HFFc6 (cell line): ENCODE measurements at places on chromosomes 1 and 21. TPM values are rescaled to one million over a fixed set of nuclear protein-coding genes. Genes with fewer than 3 reads are reported as not detected.

Gene REG4
- total RNA-seq, result not detected in 3 replicates

Gene PAPPA2
- 0.36 to 1.5 TPM (median 0.80 TPM) in 3 replicates for total RNA-seq

Gene HEYL
- not detected in 2 replicates for total RNA-seq

- DNase-seq, result peak; percentile 62
Observed at GRCh38 chr1:85244271-85245061, 15.0 kb downstream of the C1orf52 start.

DNA sequence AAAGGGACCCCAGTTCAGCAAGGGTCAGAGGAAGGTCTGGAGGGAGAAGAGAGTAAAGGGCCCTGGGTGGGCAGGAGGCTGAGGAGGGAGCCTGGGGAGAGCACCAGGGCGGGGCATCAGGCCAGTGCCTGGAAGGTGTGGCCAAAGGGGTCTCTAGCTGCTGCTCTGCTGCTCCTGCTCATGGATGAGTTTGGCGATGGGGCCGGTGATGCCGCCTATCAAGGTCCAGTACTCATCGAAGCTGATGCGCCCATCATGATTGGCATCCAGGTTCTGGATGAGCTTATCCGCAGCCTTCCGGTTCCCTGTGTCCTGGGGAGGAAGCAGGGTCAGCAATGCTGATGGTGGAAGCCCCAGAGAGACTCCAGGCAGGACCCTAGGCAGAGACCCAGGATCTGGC, 5.6 kb downstream of the S100A16 start:
- DNase-seq, result no peak

GRCh38 chr1:157145076-157145475, 6.9 kb upstream of the ETV3 start:
- DNase-seq, result no peak

- no peak for DNase-seq
Observed at GRCh38 chr1:6995789-6996188, 210.5 kb downstream of the CAMTA1 start.

- no peak for DNase-seq
Observed at GRCh38 chr1:100718581-100718980, 961 bp upstream of the VCAM1 start.

GRCh38 chr1:22872981-22873664, 99.5 kb downstream of the LACTBL1 start:
- DNase-seq, result no peak
